ENCODE measurements at places on chromosomes 1 and 21.

- no peak for DNase-seq
Measured at GRCh38 chr1:159763686-159764085, 17.1 kb upstream of the DUSP23 start.

- DNase-seq, result no peak
Measured at GRCh38 chr1:234526922-234527321, 47.9 kb upstream of the TARBP1 start.

- DNase-seq, result no peak
Measured at GRCh38 chr1:77762072-77762476, 2.4 kb upstream of the USP33 start.

DNA sequence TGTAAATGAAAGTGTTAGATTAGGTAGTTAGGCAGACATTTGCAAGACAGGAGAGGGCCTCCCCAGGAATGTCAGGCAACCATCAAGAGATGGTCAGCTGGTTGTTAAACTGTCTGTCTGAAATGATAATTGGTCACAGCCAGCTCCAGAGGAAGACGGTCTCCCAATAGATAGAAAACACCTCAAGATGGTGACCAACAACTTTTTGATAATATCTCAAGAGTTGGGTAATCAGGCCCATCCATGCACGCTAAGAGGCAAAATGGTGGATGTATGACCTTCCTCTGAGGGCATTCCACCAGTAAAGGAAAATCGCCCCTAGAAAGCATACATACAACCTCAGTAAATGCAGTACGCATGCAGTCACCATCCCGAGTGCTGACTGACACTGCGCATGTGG, 118.2 kb downstream of the MAP3K21 start:
- DNase-seq, result no peak

DNA sequence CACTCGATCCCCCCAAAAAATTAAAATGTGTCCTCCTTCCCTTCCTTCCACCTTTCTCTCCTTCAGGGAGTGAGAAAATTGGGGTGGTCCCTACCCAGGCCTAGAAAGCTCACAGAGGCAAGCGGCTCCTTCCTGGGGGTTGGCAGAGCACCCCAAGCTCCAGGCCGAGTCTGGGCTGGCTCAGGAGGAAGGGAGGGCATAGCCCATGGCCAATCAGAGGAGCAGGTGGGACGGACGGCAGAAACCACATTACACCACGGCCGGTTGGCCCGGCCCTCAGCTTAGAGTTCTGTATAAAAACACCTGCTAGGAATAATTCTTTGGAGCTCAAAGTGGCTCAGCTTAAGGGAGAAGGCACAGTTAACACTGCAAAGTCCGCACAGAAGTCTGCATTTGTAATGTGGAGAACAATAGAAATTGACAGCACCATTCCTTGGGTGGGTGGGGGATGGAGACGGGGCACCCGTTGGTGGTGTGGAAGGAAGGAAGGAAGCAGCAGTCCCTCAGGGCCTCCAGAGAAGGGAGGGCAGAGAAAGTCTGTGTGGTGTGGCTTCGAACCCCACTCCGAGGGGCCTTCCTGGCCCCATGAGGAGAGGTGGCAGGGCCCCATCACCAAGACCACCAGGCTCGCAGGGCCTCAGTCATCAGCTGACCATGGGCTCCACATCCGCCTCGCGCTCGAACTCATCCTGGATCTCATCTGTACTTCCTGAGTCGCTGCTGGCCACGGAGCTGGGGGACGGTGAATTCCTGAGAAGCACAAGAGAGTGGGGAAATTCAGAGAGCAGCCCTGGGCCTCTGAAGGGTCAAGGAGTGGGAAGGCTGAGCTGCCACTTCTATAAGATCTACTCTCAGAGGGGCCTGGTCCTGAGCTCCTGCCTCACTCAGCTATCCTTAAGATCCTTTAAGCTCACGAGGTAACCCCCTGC, 5.8 kb upstream of the ALDH4A1 start:
- no peak for DNase-seq

Data from GM13976 (cell line).